ENCODE measurements at places on chromosomes 1 and 21.

DNA sequence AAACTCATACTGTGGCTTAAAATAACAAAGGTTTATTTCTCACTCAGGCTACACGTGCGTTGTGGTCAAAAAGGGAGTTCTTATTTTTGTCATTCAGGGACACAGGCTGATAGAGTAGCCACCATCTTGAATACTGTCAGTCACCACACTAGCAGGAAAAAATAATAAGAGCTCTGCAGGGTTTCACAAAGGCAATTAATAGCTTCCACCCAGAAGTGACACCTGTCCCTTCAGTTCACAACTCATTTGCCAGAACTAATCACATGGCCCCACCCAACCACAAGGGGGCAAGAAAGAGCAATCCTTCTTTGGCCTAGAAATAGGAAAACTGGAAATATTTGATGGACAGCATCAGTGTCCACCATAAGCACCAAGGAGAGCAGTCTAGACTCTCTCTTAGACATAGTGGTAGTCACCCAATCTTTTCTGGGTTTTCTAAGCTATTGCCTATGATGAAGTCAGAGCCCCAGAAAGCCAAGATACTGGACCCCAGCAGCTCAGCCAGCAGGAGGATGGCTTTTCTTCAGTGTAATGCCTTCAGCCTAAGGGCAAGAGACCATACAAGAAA, 8.2 kb downstream of the HAPLN2 start:
- DNase-seq, result peak; percentile 39

DNA sequence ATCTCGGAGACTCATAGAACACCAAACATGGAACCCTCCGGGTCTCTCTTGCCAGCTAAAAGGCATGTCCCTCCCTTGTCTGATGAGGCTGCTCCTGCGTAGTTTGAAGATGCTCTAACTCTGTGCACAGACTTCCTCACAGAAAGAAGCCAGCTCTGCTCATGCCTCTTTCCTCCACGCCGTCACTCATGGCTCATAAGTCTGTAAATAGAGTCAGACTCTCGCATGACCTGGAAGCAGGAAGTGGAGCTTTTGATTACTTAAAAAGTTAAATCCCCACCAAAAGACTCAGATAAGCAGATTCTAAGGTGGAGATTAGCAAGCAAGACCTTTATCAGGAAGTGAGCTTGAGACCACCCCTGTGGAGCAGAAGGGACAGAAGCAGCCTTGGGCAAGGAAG, 171.6 kb downstream of the TRIM33 start:
- DNase-seq, result no peak

DNA sequence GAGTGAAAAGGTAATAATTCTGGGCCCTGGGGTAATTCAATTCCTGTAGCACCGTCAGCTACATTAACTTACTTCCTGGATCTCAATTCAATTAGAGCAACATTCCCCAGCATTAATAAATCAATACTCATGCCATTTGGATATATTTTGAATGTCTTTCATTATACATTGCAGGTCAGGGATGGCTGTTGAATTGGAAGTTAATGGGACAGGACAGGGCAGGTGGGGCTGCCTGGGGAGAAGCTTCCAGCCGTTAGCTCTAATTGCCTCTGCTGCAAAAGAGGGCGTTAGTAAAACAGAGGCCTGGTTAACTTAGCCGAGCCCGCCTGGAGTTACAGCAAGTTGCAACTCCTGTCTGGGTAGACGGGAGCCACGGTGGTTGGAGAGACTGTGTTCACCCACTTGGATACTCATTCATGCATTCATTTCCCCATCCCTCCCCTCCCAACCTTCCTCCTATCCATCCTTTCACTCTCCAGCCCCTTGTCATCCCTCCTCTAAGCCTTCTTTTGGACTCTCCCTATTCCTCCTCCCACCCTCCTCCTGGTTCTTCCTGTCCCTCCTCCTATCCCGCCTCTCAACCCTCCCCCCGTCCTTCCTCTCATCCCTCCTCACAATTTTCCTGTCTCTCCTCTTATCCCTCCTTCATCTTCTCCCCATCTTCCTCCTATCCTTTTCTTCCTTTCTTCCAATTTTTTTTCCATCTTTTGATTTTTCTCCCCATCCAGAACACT, 137.6 kb upstream of the RUNX3 start:
- DNase-seq, result no peak

DNA sequence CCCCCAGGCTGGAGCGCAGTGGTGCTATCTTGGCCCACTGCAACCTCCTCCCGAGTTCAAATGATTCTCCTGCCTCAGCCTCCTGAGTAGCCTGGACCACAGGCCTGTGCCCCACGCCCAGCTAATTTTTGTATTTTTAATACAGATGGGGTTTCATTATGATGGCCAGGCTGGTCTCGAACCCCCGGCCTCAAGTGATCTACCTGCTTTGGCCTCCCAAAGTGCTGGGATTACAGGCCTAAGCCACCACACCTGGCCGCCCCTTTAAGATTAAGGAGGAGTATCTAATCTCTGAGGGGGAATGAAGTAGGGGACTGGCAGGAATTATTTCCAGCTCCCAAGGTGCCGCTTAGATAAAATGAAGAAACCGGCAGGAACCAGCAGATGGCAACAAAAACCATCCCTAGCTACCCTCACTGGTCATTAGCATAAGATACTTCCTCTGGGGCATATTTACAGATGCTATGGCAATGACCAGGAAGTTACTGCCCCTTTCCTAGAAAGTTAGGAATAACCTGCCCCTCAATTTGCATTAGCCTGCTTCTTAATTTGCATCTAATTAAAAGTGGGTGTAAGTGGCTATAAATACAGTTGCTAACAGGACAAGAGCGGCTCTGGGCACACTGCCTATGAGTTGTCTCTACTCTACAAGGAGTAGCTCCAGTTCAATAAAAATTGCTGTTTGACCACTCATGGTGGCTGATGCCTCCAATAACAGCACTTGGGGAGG, 7.1 kb upstream of the NSUN4 start:
- no peak for DNase-seq

DNA sequence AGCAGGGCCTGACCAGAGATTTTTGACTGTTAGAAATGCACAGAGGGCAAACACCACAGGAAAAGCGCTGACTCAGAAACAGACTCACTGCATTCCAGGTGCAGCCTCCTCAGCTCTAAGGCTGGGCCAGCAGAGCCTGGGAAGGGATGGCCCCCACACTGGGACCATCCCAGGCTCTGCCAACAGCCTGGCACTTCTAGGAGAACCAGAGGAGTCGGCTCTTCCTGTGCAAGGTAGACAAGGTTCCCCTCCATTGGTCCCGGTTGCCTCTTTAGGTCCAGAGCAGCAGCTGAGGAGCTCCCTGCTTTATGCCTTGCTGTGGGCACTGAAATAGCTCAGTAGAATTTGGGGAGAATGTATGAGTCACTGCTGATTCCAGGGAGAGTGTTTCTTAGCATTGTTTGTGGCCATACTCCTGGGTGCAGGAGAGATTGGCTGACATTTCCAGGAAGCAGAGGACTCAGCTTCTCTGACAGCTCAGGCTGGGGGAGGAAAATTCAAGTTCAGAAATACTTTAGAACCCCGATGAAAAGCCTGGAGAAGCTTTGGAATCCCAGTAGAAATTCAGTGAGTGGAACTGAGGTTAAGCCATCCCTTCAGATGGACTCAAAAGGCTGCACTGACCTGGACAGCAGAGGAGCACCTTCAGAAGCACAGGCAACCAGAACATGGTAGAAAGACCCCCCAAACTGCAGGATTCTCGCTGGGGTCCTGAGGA, 19.7 kb downstream of the PRAMEF1 start:
- DNase-seq, result no peak

GRCh38 chr1:39753132-39754025, 14.7 kb downstream of the PPIE start:
- DNase-seq, result no peak

- peak; percentile 83 for DNase-seq
These were observed 110.0 kb downstream of the ADSS2 start for GRCh38 chr1:244341455-244342450.

DNA sequence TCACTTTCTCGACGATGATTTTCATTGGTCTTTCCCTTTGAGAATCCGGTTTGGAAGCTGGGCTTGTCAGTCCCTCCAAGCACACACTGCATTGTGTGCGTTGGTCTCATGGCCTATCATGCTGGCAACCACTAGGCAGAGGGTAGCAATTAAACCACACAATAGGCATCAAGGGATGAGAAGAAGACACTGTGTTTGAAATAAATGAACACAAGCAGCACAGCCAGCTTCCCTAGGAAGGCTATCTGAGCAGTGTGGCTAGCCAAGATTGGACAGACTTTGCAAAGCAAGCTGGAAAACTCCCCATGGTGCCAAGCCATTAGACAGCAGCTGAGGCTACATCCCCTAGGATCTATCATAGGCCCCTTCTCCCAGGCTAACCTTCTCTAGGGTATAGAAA, 288.7 kb downstream of the NUF2 start:
- no peak for DNase-seq

Measured in activated CD4-positive, alpha-beta T cell treated with anti-CD3 and anti-CD28 coated beads, Interleukin-10, Interleukin-2, amounts not matched to agents 100 ng/mL and 50 ng/mL, durations not matched to agents 16 hours and 8 hours (primary cell).